ENCODE measurements at places on chromosomes 2 and 18. TPM values are rescaled to one million over a fixed set of nuclear protein-coding genes. Genes with fewer than 3 reads are reported as not detected.

Gene UGT1A4
- not detected for total RNA-seq

Gene INO80C
- total RNA-seq, result 13.5 TPM

Gene FKBP1B
- total RNA-seq, result 50.1 TPM

Gene ALKAL2
- 0.78 TPM for total RNA-seq

Gene CDKL4
- 1.9 TPM for total RNA-seq

Gene ZDBF2
- total RNA-seq, result 18.3 TPM

Gene ZNF521
- total RNA-seq, result 36.2 TPM

Gene MEMO1
- 29.9 TPM for total RNA-seq

Gene WNT10A
- total RNA-seq, result 0.11 TPM

Gene TEKT4
- 0.33 TPM for total RNA-seq

Gene PARD6G
- 8.4 TPM for total RNA-seq

Gene RAMP1
- 1.1 TPM for total RNA-seq

Gene MPPE1
- total RNA-seq, result 38.5 TPM

Gene SLC9A2
- 3.3 TPM for total RNA-seq

Gene COBLL1
- 0.96 TPM for total RNA-seq

Gene SOX11
- total RNA-seq, result 221 TPM

Gene ASXL3
- 4.1 TPM for total RNA-seq

Gene CKAP2L
- total RNA-seq, result 0.73 TPM

Gene GALNT13
- 17.1 TPM for total RNA-seq

Gene OSR1
- 0.36 TPM for total RNA-seq

Gene TBR1
- 0.25 TPM for total RNA-seq
